ENCODE measurements at places on chromosomes 13 and 19. TPM values are rescaled to one million over a fixed set of nuclear protein-coding genes. Genes with fewer than 3 reads are reported as not detected.
A peak's percentile ranks its signal among the peaks of the same experiment; 100 is the strongest.

Gene PRR22
- 8.5 TPM for total RNA-seq

Gene C13orf42
- not detected for total RNA-seq

DNA sequence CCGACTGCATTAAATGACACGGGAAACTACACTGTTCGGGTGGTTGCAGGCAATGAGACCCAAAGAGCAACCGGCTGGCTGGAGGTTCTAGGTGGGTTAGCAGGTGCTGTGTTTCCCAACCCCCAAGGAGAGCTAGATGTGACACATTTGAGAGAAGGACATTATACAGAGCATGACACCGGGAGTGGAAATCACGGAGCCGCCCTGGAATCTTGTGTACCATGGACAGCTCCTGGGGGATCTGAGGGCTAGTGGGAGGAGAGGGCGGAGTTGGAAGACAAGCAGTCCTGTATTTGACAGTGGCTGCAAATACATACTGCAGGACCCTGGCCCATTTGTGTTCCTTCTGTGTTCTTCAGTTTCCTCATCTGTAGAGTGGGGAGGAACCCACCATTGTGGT is 2.3 kb downstream of the CEACAM18 start:
- DNase-seq = peak; percentile 35

Gene ZNF223
- 0.67 TPM for total RNA-seq

DNA sequence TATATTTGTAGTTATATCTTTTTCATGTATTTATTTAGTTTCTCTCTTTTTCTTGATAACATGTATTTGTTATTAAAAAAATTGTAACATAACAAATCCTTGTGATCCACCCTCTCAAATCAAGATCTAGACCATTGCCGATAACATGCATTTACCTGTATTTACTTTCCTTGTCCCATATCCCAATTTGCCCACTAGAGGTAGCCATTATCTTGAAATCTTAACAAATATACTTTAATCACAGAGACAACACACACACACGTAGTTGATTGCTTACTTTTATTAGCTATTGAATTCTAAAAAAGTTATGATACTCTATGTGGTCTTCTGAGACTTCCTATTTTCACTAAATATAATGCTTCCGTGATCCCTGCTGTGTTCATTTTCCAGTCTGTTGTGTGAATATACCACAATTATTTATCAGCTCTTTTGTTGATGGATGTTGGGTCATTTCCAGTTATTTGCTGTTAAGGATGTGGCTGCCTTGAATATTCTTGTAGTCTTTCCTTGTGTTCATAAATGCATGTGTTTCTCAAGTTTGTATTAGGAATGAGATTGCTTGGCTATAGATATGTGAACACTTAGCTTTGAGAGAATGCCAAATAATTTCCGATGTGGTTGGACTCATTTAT is 31.3 kb upstream of the ZMYM2 start:
- no peak for DNase-seq

GRCh38 chr19:16888629-16889365 is at the start of gene F2RL3:
Gene F2RL3 (plus strand): TSS chr19:16888999. CDS start chr19:16889190, 191 bp downstream.
- peak; percentile 80 for DNase-seq

- DNase-seq = no peak
Measured at GRCh38 chr13:106187501-106188095, 347.9 kb downstream of the EFNB2 start.

DNA sequence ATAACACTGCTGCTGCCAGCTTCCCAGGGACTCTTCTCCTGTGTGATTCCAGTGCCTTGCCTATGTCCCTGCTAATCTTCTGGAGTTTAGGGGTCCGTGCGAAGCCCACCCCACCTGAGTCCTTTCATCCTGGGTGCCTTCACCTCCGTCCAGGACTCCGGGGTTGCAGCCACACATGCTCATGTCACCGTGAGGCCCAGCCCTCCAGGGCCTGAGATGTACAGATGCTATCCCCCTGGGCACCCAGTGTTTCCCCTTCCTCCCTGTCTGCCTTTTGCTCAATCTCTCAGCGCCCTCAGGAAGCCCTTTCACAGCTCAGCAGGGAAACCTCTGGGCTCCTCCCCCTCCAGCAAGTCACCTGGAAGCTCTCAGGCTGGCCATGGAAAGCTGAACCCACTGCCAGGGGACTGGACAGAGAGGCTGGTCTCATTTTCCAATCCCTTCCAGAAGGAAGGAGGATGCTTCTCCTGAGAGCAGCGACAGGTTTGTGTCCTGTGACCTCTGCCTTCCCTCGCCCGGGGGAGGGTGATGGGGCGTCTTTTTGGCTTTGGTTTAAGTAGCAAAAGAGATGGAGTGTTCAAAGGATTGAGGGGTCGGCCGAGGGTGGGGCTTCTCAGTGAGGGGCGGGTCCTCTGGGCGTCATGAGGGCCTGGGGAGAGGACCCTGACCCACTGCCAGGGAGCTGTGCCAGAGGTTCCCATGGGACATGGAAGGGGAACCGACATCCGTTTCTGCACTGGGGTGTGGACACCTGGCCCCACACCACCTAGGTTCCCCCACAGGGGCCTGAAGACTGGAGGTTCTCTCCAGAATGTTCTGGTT is 30.8 kb upstream of the TFDP1 start:
- DNase-seq = no peak

Gene TMPRSS9
- total RNA-seq = not detected

GRCh38 chr13:21557995-21558394 is 46.0 kb downstream of the MICU2 start:
- DNase-seq = no peak

DNA sequence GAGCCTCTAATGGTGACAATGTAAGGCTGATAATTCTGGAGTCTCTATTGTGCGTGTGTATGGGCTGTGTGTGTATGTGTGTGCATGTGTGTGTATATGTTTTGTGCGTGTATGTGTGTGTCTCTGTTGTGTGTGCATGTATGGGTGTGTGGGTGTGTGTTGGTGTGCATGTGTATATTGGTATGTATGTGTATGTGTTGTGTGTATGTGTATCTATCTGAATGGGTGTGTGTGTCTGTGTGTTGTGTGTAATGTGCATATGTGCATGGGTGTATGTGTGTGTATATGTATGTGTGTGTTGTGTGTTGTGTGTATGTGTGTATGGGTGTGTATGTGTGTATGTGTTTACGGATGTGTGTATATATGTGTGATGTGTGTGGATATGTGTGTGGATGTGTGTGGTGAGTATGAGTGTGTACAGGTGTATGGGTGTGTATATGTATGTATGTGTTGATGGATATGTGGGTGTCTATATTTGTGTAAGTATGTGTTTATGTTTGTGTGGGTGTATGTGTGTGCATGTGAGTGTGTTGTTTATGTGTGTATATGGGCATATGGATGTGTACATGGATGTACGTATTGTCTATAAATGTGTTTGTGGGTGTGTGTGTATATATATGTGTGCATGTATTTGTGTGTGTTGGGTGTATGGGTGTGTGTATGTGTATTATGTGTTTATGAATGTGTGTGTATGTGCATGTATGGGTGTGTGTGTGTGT is 366.7 kb downstream of the UQCRFS1 start:
- DNase-seq = no peak

- no peak for DNase-seq
Measured at GRCh38 chr19:29624489-29625185, 18.6 kb downstream of the POP4 start.

Gene CCDC124
- 70.4 TPM for total RNA-seq

GRCh38 chr13:111857846-111858560 is 208.9 kb upstream of the SOX1 start:
- no peak for DNase-seq

DNA sequence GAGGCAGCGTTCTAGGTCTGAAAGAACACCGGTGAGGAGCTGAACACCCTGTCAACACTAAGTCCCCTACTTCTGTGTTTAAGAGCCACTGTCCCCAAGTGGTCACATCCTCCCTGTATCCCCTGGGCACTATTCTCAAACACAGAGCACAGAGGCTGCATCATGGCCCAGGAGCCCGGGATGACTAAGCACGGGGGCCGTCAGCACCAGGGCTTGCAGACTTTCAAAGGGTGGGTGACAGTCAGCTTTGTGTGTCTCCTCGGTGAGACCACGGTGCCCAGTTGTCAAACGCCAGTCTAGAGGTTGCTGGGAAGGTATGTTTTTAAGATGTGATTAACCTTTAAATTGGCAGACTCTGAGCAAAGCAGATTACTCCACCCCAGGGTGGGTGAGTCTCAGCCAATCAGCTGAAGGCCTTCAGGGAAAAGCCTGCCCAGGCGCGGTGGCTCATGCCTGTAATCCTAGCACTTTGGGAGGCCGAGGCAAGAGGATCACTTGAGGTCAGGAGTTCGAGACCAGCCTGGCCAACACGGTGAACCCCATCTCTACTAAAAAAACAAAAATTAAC is 8.0 kb downstream of the MAP2K2 start:
- no peak for DNase-seq

DNA sequence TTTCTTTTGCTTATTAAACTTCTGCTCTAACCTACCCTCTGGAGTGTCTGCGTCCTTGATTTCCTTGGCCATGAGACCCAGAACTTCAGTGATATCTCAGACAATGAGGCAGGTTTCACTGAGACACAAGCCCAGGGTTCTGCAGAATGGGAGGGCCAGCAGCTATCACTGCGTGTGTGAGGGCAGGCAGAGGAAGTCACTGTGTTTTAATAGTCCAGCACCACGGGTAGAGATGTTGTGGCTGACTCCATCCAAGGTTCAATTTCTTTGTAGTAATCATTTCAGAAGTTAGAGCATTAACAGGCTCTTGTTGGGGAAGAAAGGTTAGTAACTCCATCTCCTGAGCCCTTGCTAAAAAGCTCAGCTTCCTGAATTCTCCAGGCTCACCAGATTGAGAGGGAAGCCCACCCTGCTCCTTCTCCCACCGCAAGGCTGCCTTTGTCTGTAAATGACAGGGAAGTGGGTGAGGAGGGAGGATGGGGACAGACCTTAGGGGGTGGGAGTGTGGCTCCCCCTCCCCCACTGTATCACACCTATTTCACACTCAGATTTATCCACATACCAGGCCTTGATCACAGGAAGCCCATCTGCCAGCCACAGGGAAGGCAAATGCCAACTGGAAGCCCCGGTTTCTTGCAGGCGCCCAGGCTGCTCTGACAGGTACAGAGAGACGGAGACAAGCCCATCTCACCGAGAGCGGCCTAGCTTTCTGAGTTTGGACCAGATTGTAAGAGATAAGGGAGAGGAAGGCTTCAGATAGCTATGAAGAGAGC is 2.1 kb downstream of the C19orf12 start:
- no peak for DNase-seq

GRCh38 chr13:45807520-45808099 is 43.9 kb downstream of the SIAH3 start:
- DNase-seq = no peak

Gene CEBPA
- 1.9 TPM for total RNA-seq

Gene PRDX2
- total RNA-seq = 150 TPM

GRCh38 chr19:28715157-28715556 is 497.8 kb downstream of the UQCRFS1 start:
- peak; percentile 83 for DNase-seq

Gene JSRP1
- total RNA-seq = 0.73 TPM

- no peak for DNase-seq
Measured at GRCh38 chr13:102440259-102440936, 38.5 kb upstream of the FGF14 start.

Gene ZNF563
- 2.3 TPM for total RNA-seq

- no peak for DNase-seq
Measured at GRCh38 chr13:80451641-80452040, 110.7 kb upstream of the SPRY2 start.

GRCh38 chr13:31756346-31756745 is 17.0 kb downstream of the RXFP2 start:
- no peak for DNase-seq

DNA sequence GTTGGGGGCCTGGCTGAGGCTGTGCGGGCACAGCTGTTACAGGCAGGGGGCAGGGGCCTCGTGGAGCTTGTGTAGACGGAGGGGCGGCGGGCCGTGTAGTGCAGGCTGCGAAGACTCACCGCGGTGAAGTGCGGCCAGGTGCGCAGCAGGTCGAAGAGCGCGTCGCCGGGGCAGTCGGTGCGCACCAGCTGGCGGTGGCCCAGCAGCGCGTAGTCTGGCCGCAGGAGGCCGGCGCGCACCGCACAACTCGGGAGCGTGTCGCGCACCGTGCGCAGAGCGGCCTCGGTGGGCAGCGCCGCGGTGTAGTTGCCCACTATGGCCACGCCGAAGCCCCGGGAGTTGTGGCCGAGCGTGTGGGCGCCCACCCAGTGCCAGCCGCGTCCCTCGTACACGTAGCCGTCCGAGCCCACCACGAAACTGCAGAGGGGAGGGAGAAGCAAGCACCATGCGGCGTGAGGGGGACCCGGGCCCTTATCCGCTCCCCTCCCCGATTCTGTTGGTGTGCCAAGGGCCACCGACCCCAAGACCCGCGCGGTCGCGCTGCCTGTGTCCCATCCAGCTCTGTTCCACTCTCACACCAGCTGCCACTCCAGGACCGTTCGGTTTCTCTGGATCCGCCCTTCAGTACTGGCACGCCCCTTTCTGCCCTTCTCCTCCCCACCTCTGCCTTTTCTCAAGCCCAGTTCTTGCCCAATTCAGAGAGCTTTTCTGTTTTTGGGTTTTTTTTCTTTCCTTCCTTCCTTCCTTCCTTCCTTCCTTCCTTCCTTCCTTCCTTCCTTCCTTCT is 5.4 kb upstream of the RASAL3 start:
- DNase-seq = peak; percentile 60

Gene EBI3
- total RNA-seq = 131 TPM

Gene RAB20
- total RNA-seq = 0.47 TPM

GRCh38 chr13:42804244-42804874 is 23.0 kb downstream of the FAM216B start:
- DNase-seq = no peak

Gene CARD8
- 176 TPM for total RNA-seq

Gene NLRP9
- not detected for total RNA-seq

DNA sequence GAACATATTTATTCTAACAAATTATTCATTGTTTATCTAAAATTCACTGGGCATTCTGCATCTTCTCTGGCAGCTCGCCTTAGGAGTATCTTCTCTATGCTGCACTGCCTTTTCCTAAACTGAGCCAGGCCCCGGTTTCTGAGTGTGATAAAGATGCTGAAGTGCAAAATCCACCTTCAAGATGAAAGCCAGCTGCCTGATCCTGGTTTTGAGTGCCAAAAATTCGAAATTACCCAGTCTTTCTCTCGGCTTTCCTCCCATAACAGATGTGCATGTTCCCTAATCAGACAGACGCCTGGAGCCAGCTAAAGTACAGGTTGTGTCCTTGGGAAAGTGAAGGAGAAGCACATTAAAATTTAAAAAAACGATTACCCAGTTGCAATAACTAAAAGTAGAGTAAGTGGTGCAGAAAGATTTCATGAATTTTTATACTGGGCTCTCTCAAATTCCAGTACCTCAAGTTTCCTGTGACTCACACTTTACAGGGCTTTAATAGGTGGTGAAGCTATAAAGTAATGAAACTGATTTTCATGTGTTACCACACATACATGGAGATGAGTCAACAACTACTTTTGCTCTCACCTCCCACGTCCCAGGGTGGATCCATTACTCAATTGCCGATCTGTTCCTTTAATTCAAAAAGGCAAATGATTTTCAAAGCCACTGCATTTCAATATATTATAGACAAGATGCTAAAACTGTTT is 65.0 kb upstream of the GTF2F2 start:
- no peak for DNase-seq

- DNase-seq = no peak
Measured at GRCh38 chr13:112710855-112711527, 21.2 kb downstream of the ATP11A start.

- DNase-seq = no peak
Measured at GRCh38 chr19:17323964-17324332, 10.7 kb downstream of the ANO8 start.

Data from natural killer cell treated with Interleukin-12 subunit alpha and Interleukin-12 subunit beta and Interleukin-15 and Interleukin-18, amount 100 ng/mL, for 72 hours (primary cell).